ENCODE measurements at places on chromosomes 16 and 17.

GRCh38 chr17:31134576-31134975, 39.8 kb downstream of the NF1 start:
- no peak for DNase-seq

- DNase-seq = no peak
Measured at GRCh38 chr16:14004031-14004728, 66.9 kb upstream of the MRTFB start.

DNA sequence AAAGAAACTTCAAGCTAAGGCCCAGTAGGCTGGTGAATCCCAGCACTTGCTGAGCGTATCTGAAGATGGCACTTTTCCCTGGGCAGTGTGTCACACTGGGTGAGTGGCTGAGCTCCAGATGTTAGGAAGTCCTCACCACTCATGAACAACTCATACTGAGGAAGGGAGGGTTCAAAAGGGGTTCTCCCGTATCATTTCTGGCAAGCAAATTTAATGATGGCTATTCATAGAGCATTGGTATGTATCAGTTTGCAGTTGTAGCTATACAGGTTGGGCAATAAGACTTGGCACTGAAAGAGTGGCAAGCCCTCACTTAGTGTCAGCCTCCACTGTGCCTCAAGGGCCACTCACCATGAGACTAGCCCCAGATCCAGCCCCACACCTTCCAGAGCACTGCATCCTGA, 10.7 kb downstream of the GFOD2 start:
- DNase-seq = no peak

GRCh38 chr16:49857423-49858181, 1.7 kb upstream of the ZNF423 start:
- peak; percentile 68 for DNase-seq

- DNase-seq = peak; percentile 76
Measured at GRCh38 chr16:84513123-84513522, 8.7 kb upstream of the MEAK7 start.

GRCh38 chr17:77313831-77314230, 173.1 kb downstream of the SEC14L1 start:
- DNase-seq = no peak

DNA sequence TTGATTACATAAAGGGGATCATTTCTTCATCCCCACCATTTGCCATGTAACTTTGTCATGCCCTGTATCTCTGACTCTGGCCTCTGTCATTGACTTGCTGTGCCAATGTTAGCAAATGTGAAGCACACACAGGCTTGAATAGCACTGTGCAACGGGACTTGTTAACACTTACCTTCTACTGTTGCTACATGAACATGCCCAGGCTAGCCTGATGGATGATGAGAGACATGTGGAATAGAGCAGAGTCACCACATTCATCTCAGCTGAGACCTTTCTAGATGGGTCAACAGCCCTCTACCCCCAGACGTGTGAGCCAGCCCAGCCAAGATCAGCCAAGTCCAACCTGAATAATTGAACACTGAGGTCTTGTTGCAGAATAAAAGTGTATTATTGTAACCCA, 162.1 kb upstream of the SALL1 start:
- DNase-seq = no peak

- DNase-seq = peak; percentile 74
Measured at GRCh38 chr16:84277244-84277823, 17.3 kb upstream of the WFDC1 start.

DNA sequence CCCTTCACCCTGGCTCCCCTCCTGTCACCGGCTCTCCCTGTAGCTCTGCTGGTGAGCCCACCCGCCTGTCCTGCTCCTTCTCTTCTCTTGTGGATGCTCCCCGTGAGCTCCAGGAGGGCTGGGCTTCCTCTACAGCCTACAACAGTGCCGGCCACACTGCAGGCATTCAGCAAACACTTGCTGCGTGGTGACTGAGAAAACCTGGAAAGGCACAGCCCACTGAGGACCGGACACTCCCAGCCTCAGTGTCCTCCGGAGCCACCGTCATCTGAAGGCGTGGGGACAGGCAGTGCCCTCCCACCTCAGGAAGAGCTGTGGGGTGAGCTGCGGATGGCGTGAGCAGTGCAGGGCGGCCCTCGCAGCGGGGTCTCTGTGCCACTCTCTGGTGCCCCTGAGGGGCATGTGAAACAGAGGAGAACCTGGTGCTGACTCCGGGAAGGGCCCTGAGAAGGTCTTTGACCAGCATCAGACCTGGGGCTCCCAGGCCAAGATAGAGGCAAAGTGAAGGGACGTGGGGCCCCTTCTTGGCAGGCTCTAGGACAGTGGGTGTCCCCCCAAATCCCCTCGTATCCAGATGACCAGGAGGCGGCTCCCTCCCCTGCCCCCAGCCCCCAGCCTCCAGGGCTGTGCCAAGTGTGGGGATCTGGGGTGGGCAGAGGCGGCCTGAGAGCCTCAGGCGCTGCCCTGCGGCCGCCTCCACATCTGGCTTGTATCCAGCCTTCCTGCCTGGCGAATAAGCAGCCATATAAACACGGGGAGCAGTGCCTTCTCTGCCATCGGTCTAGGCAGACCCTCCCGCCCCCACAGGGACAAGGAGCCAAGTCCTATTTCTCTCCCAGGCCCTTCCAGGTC, 44.0 kb upstream of the PABPN1L start:
- DNase-seq = no peak

- peak; percentile 19 for DNase-seq
Measured at GRCh38 chr16:29898804-29899515, 390 bp downstream of the SEZ6L2 start.

- no peak for DNase-seq
Measured at GRCh38 chr16:81798311-81799137, 19.4 kb downstream of the PLCG2 start.

- DNase-seq = no peak
Measured at GRCh38 chr17:31487648-31488263, 96.3 kb downstream of the RAB11FIP4 start.

DNA sequence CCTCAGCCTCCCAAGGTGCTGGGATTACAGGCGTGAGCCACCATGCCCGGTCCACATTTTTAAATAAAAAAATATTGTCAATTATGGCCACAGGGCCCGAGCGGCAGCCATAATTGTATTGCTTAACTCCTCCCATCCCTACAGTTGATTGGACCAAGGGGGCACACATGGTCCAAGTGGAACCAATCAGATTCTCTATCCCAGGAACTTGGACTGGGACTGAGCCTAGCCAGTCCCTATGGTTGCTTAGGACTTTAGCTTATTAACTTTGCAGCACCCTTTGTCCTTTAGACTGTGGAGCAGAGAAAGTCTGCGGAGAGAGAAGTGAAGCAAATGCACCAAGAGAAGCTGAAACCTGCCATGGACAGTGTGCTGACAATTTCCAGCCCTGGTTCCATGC, 5.5 kb upstream of the RDM1 start:
- no peak for DNase-seq

GRCh38 chr16:85025781-85026653, 1.6 kb upstream of the KIAA0513 start:
- no peak for DNase-seq

DNA sequence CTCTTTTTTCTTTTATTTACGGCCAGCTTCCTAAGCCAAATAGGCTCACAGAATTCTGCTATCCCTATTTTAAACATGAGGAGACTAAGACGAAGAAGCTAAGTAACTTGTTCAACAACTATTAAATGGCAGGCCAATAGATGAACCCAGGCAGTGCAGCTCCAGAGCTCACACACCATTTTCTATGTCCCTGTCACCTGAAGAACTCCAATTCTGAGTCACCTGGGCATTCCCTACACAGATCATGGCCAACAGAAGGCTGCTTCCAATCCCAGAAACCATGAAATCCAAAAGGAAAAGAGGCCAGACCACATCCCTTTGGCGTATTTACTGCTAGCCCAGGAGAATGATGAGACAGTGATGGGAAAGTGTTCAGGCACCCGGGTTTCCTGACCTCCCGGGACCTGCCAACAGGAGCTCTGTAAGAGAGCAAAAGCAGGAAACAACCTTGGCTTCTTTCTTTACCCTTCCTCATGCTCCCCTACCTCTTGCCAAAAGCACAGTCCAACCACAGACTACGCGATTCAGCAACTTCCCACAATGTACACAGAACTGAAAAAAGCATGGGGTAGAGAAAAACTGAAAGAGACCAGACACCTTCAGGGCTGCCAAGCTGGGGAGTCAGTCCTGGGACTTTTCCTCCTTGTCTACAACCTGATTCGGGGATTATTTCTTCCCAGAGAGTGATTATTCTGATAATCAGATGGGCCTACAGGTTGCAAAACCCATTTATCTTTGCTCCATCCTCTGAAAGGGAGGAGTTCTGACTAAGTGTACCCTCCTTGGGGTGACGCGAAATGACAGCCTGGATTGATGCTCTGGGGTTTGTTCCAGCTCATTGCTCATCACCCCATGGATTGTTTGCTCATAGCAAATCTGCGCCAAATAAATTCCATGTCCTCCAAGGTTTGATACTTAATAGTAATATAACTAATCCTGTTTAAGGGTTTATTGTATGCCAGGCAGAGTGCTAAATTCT, 47.8 kb upstream of the HAS3 start:
- no peak for DNase-seq

- no peak for DNase-seq
Measured at GRCh38 chr17:55814377-55814776, 63.5 kb downstream of the PCTP start.

DNA sequence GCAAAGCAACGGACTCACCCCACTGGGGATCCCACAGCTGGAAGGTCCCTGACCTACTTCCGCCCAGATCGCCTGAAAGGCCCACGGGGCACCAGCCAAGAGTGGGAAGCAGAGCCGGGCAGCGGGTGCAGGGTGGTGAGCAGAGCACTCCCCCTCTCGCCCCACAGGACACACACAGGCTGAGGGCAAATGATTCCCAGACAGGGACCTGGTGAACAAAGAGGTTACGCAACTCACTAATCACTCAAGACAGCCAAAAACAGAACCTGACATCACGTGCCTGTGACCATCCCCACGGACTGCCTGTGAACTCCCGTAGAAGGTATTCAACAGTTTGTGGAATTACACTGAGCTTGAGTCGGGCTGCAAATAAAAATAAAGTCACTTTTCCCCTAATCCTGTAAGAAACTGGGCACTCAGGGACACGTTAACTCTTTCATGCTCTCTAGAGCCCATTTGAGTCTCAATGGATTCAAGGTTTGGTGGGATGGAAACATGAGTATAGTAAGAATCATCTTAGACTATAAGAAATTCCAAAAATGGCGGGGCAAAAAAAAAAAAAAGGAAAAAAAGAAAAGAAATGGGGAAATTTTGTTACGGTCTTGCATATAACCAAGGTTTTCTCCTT, 396.1 kb downstream of the SOX9 start:
- DNase-seq = no peak

GRCh38 chr16:48054881-48055601, 100.8 kb downstream of the ABCC12 start:
- peak; percentile 46 for DNase-seq

DNA sequence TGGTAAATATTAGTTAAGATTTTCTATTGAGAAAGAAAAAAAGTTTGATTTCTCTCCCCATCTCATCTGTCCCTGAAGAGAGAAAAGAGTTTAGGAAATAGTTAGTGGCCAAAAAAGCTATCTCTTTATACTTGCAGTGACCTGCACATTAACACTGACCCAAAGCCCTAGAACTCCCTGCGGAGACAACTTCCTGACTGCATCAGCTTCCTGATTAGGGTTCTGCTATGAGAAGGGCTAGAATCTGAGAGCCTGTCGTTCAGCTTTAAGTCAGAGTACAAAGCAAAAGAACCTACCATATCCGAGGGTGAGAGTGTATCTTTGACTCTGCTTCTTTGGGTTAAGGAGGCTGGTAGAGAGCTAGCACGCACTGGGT, 24.7 kb downstream of the LIMD2 start:
- DNase-seq = no peak

DNA sequence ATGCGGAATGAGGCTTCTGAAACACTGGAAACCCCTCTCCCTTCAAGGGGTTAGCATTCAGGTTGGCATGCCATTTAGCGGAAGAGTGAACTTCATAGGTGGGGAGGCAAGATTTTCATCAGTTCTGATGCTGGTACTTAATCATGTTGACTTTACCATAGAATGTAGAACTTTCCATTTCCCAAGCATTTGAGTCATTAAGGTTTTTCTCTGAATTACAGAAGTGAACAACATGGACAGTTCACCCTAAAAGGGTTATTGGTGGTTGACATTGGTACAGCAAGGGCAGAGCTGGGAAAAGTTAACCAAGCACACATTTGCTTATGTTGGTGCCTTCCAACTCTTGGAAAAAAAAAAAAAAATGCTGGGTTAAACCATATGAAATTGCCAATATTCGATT, 39.1 kb downstream of the GAN start:
- DNase-seq = no peak

DNA sequence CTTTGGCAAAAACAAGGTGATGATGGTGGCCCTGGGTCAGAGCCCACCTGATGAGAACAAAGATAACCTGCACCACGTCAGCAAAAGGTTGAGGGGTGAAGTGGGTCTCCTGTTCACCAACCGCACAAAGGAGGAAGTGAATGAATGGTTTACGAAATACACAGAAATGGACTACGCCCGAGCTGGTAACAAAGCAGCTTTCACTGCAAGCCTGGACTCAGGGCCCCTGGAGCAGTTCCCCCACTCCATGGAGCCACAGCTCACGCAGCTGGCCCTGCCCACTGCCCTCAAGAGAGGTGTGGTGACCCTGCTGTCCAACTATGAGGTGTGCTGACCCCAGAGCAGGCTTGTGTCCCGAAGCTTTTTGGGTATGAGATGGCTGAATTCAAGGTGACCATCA, 29.7 kb upstream of the DLX4 start:
- DNase-seq = no peak

- DNase-seq = no peak
Measured at GRCh38 chr17:14792746-14793145, 472.4 kb downstream of the PMP22 start.

GRCh38 chr16:74322301-74322710, 25.7 kb downstream of the PSMD7 start:
- DNase-seq = no peak

- no peak for DNase-seq
Measured at GRCh38 chr17:14580499-14580898, 279.6 kb downstream of the HS3ST3B1 start.

- no peak for DNase-seq
Measured at GRCh38 chr16:26976873-26977272, 89.9 kb upstream of the C16orf82 start.

DNA sequence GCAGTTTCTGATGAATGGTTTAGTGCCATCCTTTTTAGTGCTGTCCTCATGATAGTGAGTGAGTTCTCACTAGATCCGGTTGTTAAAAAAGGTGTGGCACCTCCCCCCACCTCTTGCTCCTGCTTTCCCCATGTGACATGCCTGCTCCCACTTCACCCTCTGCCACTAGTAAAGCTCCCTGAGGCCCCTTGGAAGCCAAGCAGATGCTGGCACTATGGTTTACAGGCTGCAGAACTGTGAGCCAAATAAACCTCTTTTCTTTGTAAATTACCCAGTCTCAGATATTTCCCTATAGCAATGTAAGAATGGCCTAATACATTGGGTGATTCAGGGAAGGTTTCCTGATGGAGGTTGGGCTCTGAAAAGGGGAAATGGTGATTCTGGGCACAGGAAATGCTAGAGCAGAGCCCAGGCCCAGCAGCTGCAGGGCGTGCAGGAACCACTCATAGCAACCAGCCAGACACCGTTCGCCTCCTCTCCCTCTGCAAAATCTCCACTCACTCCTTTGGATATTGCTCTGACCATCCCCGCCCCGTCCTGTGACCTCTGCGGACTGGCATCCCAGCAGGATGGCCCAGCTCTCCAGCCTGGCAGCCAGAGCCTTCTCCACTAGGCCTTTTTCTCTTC, 2.6 kb upstream of the ADORA2B start:
- no peak for DNase-seq
